ENCODE measurements at places on chromosomes 4 and X.

DNA sequence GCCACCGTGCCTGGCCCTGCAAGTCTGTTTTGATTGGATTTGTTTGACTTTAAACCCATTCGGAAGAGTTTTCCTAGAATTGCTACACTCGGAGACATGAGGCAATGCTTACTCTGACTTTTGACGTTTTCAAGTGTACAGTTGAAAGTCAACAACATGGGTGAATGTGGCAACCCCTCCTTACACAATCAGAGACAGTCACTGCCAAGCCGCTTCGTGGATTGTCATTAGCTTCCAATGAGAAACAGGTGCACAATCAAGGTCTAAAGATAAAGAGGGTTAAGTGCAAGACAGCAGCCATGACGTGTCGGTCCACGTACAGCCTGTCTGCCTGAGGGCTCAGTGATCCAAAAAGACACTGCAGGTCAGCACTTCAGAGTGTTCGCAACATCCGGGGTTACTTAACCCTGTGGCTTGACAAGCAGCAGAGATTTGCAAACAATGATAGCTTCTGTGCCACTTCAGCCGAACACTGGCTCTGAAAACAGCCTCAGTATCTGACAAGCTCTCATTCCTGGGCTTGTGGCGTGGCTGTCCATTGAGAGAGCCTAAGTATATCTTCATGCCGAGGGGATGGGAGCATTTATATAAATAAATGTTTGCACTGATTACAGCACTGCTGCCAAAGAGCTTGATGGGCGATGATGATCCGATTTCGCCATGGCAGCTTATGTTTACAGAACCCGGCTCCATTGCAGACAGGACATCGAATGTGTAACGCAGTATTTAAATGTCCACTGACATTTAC, 180.0 kb downstream of the DHRSX start:
- no peak for DNase-seq

- DNase-seq: no peak
Measured at GRCh38 chr4:125235971-125236370, 78.8 kb upstream of the FAT4 start.

DNA sequence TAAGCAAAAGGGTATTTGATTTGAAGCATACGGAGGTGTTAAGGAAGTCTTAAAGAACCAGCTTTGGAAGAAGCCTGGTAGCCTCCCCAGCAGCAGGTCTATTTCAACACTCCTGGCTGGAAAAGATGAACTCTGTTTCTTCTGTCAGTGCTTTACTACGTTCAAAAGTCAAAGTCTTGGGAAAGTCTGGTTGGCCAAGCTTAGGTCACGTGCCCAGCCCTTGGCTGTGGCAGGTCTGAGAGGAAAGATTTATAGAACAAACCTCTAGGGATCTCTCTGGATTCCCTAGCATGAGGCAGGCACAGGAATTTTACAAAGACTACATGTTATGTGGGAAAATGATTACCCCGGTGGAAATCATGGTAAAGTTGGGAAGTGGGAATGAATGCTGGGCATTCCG, 8.6 kb upstream of the ARHGAP10 start:
- DNase-seq: no peak

DNA sequence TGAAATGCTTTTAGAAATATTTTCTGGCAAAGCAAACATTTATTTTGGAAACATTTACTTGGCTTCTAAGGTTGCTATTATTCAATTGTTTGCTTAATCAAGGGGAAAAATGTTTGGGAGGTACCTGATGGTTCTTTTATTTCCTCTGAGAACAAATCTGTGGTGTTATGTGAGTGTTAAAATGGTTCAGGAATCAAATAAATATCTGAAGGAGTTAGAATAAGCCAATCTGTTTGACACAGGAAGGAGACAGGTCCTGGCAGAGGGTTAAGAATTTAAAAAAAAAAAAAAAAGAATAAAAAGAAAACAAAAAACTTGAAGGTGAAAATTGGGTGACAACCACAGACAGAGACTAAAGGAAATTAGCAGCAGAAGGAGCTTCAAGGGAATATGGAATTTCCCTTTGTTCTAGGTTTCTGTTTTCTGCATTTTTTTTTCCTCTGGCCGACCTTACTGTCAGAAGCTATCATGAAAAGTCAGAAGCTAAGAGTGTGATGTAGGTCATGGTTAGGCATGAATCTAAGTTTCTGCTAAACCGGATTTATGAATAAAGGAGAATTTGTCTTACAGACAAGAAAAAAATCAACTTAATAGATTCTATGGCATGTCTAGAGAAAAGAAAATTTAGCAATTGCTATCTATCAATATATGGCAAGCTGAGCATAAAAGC, 78.6 kb upstream of the PNPLA4 start:
- no peak for DNase-seq

DNA sequence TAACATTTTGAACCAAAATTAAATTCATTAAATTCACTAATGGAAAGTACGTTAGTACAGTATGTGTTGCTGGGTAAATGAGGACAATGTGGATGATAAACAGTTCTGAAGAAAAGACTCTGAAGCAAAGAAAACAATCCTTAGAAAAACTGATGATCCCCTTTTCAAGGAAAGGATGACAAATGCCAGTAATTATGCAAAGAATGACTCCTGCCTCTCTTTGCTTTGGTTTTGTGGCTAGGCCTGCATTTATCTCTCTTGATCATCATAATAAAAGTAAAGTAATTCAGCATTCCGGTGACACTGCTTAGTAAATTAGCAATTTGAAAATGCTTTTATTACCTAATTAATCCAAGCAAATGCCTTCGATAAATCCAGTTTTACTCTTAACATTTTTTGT, 652.2 kb upstream of the DIPK2B start:
- DNase-seq: no peak

GRCh38 chr4:183318656-183319055, 1.4 kb downstream of the CLDN22 start:
- no peak for DNase-seq

GRCh38 chr4:140052050-140052449, 101.9 kb downstream of the MAML3 start:
- no peak for DNase-seq

GRCh38 chr4:102324730-102325129, 20.6 kb downstream of the SLC39A8 start:
- no peak for DNase-seq

DNA sequence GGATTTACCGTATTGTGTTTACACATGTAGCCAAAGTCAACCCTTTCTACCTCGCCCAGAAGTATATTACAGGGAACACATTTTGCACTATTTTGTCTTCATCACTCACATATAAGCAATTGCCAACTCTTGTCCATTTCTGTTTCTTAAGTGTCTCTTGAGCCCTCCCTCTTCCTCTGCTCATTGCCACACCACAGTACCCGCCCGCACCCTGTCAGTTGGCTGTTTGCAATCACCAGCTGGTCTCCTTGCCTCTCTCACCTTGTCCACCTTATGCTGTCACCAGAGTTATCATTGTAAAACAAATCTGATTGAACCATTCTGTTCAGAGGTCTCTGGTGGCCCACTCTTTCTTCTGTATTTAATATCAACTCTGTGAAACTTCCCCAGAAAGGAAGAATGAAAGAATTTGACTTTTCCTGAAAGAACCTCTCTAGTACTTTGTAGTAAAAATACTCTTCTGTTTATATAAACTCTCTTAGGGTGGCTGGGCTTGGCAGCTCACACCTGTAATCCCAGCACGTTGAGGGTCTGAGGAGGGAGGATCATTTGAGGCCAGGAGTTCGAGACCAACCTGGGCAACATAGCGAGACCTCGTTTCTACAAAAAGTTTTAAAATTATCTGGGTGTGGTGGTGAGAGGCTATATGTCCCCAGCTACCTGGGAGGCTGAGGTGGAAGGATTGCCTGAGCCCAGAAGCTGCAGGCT, 50.2 kb downstream of the ING2 start:
- DNase-seq: no peak

- DNase-seq: no peak
Measured at GRCh38 chr4:135201081-135201480, 999.5 kb upstream of the PABPC4L start.

GRCh38 chrX:72663737-72664136, 50.4 kb downstream of the PHKA1 start:
- no peak for DNase-seq

- DNase-seq: no peak
Measured at GRCh38 chrX:72125331-72126047, 6.2 kb downstream of the RTL5 start.

DNA sequence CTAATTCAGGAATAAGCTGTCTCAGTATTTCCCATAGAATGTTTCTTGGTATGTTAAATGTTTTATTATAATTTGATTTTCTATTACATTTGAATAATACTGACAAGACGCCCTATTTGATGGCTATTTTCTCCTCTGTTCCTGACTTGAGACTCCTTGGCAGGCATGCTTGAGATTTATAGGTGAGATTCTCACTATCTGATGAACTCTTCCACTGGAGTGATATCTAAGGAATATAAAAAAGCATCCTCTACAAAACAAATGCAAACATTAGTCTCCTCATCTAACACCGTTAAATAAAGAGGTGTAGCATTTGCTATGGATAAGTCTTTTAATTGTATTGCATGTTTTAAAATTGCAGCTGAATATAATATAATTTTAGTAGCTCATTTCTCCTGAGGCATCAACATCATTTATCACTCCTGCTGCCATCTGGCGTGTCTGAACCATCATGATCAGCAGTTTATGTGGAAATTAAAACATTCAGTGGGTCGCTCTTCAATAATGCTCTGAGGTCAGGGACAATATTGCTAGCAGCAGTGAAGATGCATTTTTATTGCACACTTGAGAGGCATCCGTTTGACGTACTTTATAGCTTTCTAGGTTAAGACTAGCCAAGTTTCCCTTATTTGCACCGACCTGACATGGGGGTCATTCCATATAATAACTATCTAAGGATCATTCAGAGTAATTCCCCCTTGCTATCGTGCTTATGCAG, 210.4 kb upstream of the GALNTL6 start:
- no peak for DNase-seq

GRCh38 chr4:153469031-153469430, 2.9 kb downstream of the TMEM131L start:
- DNase-seq: no peak

- no peak for DNase-seq
Measured at GRCh38 chr4:2064276-2064991, 5.3 kb downstream of the NAT8L start.

DNA sequence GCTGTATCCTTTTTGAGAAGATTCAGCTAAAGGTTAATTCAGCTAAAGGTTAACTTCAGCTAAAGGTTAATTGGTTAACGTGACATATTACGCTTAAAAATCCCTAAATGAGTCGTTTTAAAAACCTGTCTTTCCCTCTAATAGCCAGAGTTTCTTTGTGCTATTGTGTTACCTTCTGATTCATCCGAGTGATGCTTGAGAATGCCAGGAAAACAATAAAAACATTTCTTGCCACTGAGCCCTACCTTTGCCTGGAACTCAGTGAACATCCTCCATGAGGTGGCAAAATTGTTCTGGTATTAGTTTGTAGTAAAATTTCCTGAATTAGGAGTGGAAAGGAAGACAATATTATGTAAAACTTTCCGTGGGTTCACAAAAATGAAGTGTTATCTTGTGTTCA, 13.7 kb upstream of the TMPRSS11E start:
- DNase-seq: no peak

- no peak for DNase-seq
Measured at GRCh38 chrX:10739426-10739825, 119.0 kb upstream of the MID1 start.

DNA sequence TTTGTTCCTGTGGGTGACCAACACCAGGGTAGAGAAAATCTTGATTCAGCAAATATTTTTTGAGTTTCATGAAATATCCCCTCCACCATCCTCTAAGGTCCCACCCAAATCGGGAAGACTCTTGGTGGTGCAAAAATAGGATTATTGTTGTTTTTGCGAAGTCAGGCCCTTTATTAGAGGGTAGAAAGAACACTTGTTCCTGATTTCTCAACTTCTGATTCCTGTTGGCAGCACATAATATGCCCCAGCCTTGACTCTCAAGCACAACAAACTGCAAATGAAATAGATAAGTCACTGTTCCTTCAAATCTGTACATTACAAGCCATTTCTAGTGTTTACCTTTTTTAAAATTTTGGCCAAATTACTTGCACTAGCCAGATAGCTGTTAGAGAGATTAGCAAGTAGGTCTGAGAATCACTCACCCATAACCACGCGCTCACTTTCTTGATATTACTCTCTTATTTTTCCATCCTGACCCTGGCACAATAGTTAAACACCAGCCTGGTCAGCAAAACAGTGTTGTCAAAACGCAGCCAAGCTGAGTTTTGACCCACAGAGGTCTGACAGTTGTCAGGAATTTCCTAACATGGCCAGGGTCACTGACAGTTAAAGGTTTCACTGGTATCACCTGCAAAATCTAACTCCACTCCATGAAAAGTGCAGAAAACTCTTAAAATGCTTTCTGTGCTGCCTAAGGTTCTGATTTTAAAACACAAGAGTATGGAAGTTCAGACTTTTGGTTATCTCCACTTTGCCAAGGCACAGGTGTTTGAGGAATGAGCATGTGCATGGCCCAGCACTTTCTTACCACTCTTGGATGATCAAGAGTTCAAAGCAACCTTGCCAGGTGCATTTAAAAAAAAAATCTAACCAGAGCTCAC, 69.8 kb downstream of the RBM47 start:
- DNase-seq: no peak

DNA sequence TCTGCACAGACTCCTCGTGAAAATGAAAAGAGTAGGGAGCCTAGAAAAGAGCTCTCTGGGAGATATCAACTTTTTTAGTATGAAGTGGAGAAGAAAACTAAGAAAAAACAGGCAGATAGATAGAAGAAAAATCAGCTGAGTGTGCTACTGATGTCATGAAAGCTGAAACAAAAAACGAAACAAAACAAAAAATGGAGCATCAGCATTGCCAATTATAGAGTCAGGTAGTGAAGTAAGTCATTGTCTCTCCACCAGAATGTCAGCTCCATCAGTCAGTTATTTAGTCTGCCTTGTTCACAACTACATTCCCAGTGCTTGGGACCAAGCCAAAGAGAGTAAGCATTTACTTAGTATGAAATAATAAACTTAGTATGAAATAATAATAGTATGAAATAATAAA, 595.1 kb downstream of the STPG2 start:
- DNase-seq: no peak

- no peak for DNase-seq
Measured at GRCh38 chrX:15499976-15500375, 631 bp upstream of the BMX start.

DNA sequence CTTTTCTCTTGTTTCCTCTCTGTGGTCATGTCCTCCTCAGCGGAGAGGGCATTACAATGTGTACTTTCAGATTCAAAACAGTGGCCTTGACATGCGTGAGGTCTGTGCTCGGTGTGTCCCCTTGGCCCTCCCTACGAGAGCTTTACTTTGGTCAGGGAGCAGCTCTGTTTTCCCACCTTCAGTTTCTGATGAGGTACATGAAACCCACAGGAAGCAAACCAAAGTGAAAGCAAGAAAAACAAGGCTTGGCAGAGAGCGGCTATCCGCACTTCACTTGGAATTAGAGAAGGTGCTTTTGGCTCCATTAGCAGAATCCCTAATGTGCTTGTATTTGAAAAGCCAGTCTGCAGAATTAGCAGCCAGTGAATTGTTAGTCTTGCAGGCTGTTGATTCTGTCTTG, 19.5 kb upstream of the BOD1L1 start:
- no peak for DNase-seq

DNA sequence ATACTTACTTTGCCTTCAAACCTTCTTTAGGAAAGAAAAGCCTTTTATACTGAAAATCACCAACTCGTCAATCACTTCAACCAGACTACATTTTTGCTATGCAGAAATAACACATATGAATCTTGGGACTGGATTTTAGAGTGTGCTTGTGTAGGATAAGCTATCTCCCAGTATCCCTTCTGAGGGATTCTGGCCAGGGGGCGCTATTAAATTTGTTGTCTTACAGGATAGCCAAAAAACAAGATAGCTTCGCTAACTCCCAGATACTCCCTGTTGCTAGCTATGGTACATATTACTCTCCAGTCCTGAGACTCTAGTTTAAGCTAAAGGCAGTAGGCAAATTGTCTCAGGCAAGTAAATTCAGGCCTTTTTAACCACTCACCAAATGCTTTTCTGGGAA, 167.2 kb downstream of the LHFPL1 start:
- DNase-seq: no peak

Measured in stimulated activated CD8-positive, alpha-beta memory T cell treated with anti-CD3 and anti-CD28 coated beads, Interleukin-2, amount 100 ng/mL, for 48 hours (primary cell).